ENCODE measurements at places on chromosomes 13 and 19.

DNA sequence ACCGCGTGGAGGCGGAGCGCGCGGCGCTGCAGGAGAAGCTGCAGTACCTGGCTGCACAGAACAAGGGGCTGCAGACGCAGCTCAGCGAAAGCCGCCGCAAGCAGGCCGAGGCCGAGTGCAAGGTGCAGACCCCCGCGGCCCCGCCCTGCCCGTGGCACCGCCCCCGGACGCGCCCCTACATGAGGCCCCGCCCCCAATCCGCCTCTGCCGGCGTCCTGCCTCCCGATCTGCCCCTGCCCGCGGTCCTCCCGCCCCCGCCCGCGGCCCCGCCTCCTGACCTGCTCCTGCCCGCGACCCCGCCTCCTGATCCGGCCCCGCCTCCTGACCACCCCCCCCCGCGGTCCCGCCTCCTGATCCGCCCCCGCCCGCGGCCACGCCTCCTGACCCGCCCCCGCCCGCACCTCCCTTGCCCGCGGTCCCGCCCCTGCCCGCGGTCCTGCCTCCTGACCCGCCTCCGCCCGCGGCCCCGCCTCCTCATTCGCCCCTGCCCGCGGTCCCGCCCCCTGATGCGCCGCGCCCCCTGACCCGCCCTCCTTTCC is 11.7 kb downstream of the PRR36 start:
- DNase-seq, result peak; percentile 80

GRCh38 chr13:62931853-62932252 is 1516.2 kb upstream of the PCDH20 start:
- no peak for DNase-seq

- DNase-seq, result no peak
Observed at GRCh38 chr19:2123682-2124387, 27.1 kb downstream of the IZUMO4 start.

DNA sequence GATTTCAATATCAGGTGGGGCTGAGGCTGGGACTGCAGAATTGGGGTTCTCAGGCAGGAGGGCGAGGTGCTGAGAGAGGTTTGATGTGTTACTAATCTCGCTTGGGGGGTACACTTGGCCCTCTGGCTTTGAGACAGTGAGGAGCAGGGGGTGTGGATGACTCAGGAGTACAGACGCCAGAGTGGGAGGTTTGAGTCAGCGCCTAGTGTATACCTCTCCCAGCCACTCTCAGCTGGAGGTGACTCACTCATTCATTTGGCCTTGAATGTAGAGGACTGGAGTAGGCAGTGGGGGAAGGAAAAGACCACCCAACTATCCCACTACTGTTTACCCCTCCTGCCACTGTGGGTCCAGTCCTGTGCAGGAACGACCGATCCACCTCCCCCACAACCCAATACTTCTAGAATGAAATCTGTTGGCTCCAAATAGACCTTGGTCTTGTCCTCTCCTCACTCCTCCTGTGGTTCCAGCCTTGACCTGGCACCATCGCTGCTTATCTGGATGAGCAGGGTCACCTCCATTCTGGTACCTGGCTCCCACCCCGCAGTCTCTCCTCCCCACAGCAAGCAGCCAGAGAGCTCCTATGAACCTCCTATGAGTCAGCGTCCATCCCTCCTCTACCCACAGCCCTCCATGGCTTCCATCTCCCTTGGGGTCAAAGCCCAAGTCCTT is 20.1 kb upstream of the ZNRF4 start:
- peak; percentile 74 for DNase-seq

DNA sequence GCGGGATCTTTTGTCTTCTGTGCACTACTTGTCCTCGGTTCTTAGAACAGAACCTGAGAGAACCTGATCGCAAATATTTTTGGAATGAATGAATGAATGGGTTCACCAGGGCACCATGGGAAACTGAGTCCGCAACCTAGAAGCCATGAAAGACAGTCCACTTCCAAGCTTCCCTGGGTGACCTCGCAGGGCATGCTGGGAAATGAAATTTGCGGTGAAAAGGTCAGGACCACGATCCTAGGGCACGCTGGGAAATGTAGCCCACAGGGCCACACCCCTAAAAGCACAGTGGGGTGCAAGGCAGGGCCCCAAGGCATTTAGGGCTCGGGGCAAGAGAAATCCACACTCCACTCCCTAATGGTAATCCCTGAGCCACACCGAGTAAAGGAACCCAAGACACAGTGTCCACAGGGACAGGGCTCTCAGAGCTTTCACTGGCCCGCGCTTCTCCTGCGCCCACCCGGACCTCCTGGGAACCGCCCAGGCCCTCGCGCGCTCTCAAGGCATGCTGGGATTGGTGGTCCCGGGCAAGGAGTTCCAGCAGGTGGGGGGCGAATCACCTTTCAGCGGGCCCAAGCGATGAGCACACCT is 1.1 kb upstream of the PPP1R12C start:
- DNase-seq, result peak; percentile 49

- no peak for DNase-seq
Observed at GRCh38 chr13:59458908-59459579, 704.7 kb downstream of the DIAPH3 start.

GRCh38 chr19:4910594-4911281 is 1.4 kb downstream of the UHRF1 start:
- DNase-seq, result peak; percentile 33

DNA sequence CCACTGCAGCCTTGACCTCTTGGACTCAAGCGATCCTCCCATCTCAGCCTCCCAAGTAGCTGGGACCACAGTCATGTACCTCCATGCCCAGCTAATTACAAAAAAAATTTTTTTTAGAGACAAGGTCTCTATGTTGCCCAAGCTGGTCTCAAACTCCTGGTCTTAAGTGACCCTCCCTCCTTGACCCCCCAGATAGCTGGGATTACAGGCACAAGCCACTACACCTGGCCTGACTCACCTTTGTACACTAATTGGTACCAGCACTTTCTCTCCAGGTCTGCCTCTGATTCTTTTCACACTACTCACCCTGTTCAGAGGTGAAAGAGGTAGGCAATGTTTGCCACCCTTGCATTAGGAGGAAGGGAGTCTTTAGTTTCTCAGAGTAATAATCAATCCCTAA is 5.5 kb upstream of the EPS15L1 start:
- no peak for DNase-seq

DNA sequence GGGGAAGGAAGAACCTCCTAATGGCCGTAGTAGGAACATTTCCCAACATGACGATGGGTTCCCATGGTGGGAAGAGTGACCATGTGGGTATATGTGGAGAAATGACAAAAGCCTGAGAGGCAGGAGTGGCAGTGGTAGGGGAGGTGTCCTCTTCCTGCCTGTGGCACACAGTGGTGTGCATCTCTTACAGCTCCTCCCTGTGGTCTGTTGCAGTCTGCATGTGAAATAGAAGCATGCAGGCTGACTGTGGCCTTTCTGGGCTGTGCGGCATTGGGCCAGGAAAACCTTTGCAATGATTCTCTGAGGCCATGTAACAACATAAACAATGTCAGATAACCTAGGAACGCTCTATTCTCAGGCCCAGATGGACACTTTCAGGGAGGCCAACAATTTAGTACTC is 84.0 kb downstream of the LACC1 start:
- no peak for DNase-seq

DNA sequence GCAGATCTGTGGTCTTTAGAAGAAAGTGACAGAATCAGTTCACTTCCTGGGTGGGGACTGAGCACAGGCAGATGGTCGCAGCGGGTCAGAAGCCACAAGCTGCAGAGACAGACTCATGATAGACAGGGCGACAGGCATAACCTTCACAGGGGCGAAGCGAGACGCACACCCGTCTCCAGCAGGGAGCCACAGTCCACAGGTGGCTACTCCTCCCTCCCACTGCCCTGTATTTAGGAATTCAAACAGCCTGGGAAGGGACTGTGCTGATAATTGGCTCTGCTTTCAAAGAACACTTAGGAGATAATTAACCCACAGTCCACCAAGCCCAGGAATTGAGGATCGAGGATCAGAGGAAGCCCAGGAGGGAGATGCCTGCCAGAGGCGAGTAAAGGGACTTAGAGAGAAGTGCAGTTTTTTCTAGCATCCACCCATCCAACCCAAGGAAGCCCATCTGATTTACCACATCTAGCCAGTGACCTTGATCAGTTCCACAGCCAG is 23.2 kb downstream of the RFX2 start:
- no peak for DNase-seq

DNA sequence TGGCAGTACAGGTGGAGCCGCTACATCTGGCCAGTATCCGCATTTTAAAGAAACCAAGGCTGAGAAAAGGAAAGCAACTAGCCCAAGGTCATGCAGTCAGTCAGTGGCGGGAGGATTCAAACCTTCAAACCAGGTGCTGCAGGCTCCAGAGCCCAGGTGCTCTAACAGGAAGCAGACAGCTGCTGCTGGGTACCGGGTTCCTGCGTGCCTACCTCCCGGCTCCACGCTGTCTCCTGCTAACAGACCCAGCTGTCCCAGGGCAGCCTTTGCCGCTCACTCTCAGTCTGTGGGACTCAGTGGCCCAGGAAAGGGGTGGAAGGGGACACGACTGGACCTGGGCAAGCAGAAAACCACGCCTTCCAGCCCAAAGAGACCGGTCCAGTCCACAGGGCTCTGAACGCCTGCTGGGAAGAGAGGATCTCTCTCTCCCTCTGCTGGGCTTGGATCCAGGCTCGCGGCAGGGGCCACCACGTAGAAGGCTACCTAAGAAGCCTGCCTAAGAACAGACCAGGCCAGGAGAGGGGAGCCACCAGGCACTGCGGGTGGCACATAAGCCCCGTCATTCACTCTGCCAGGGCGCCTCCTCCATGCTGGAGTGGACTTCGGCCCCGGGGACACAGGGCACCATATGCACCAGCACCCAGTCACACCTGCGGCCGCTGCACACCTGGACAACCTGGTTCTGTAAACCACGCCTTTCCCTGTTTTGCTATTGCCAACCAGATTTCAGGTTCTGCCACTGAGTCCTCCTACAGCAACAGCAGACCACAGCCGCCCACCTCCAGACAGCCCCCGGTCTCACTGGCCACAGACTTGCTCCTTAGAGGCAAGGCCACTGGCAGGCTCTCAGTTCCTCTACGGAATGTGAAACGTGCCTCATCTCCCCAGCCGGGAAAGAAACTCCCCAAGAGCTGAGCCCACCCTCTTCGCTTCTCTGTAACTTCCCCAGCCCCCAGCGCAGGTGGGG is 4.6 kb downstream of the DAPK3 start:
- DNase-seq, result no peak

- no peak for DNase-seq
Observed at GRCh38 chr13:24032252-24032651, 128.3 kb upstream of the SPATA13 start.

DNA sequence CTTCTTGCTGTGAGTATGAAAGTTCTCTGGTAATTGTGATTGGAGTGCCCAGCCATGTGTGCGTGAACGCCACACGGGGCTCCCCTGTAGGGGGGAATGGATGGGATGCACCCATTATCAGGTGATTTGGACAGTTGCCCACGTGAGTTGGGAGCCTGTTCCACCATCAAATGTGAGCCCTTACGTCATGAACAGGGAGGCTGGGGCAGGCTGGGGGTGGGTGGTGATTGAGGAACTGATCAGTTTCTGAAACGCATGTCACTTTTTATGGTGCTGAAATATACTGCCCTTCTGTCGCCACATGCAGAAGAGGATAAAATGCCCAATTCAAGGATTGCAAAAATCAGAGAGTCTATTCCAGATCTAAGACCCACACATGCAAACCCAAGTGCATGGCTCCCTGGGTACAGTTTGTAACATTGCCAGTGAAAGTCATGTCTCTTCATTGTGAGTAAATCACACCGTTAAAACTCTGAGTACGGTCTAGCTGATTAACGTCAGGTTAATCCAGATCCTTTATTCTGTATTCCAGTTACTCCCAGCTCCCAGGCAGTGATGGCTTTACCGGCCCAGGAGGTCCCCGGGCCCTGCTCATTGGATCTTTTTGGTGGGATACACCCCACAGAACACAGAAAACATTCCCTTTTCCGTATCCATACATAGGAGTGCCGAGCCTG is 90.2 kb downstream of the RAB20 start:
- no peak for DNase-seq

DNA sequence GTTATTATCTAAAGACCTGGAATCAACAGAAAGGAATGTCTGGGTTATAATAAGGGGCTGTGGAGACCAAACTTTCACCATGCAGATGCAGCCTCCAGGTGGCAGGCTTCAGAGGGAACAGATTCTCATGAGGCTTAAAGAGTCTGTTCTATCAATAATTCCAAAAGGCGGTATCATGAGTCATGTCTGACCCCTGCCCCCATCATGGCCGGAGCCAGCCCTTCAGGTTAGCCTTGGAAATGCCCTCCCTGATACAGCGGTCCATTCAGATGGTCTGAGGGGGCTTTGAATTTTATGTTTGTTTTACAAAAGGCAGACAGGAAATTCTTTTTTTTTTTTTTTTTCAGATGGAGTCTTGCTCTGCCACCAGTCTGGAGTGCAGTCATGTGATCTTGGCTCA is 21.7 kb upstream of the LAMP1 start:
- DNase-seq, result peak; percentile 47

DNA sequence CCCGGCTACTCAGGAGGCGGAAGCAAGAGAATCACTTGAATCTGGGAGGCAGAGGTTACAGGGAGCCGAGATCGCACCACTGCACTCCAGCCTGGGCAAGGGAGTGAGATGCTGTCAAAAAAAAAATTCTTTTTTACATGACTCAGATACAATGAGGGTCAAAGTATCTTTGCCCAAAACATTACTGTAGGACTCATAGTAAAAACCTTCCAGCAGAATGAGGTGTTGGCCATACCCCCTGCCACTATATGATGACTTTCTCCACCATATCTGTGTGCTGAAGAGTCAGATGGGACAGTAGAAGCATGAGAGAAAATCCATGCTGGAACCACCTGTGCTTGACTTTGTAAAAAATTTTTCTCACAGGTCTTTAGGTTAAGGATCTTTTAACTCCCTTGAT is 86.7 kb downstream of the COL4A2 start:
- no peak for DNase-seq

GRCh38 chr19:34321735-34322134 is 43.3 kb upstream of the GPI start:
- DNase-seq, result no peak

- no peak for DNase-seq
Observed at GRCh38 chr19:40129425-40129824, 38.7 kb upstream of the ZNF780A start.

DNA sequence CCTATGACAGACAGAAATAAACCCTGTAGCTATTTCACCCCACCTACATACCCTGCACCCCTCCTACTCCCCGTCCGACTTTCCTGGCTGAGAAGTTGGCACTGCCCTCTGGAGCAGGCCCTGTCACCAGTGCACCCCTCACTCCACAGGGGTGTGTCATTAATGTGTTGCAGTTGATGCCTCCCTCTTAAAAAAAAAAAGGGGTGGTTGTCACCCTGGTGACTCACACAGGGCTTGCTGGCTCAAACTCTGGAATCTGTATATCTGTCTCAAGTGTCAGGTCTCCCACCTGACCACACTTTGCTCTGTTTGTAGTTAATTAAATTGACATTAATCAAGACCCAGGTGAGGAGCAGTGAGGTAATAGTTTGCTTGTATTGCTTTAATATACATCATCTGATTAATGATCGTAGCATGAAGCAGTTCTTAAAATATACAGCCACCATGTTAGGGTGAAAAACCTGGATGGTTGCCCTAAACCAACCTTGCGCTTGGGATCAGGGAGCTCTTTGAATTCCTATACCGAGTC is 2.0 kb upstream of the GATAD2A start:
- peak; percentile 25 for DNase-seq
